ENCODE measurements at places on chromosomes 4 and X. TPM values are rescaled to one million over a fixed set of nuclear protein-coding genes. Genes with fewer than 3 reads are reported as not detected.
A peak's percentile ranks its signal among the peaks of the same experiment; 100 is the strongest.

The PRKG2 gene
- total RNA-seq = 8.1 TPM

The CSAG1 gene
- not detected for total RNA-seq

The MAGEB5 gene
- not detected for total RNA-seq

DNA sequence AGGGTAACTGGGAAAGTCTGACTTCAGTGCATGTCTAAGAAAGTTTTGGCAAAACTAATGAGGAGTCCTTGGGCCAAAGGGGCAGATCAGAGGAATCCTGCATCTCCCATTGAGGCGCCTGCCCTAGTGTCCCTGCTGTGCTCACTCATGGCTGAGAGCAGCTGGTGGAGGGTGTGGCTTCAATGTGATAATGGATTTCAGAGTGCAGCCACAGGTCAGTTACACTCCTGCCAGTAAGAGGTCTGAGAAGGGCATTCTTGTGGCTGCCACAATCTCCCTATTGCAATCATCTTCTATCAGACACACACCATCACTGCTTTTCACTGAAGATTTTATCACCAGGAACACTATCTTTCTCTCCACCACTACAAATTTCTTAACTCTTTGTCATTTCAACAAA, 457.1 kb downstream of the MID1IP1 start:
- no peak for DNase-seq
- no peak overlapping the region for H3K27ac ChIP-seq
- no peaks in the 10 kb centered on the region for H3K27me3 ChIP-seq
- H3K4me1 ChIP-seq = no peaks in the 10 kb centered on the region
- no peaks in the 10 kb centered on the region for H3K36me3 ChIP-seq

DNA sequence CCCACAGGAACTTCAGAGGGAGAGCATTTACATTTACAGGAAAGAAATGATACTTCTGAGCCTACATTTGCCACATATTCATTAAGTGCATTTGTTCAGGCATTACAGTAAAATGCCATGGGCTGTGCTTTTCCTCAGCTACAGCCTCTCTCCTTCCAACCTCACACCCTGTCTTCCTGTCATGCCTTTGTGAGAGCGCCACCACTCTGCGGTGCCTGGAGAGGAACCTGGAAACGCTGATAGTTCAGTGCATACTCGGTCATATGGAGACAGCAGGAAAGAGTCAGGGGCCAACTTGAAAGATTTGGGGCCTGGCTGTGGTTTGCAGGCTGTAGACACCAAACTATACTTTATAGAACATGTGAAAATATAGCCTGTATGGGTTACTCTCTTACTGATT, 40.5 kb downstream of the NFKB1 start:
- H3K4me3 ChIP-seq = no peak overlapping the region
- H3K27me3 ChIP-seq = no peaks in the 10 kb centered on the region
- no peak for DNase-seq
- no peaks in the 10 kb centered on the region for H3K4me1 ChIP-seq

The RAB33A gene
- total RNA-seq = 0.75 TPM

DNA sequence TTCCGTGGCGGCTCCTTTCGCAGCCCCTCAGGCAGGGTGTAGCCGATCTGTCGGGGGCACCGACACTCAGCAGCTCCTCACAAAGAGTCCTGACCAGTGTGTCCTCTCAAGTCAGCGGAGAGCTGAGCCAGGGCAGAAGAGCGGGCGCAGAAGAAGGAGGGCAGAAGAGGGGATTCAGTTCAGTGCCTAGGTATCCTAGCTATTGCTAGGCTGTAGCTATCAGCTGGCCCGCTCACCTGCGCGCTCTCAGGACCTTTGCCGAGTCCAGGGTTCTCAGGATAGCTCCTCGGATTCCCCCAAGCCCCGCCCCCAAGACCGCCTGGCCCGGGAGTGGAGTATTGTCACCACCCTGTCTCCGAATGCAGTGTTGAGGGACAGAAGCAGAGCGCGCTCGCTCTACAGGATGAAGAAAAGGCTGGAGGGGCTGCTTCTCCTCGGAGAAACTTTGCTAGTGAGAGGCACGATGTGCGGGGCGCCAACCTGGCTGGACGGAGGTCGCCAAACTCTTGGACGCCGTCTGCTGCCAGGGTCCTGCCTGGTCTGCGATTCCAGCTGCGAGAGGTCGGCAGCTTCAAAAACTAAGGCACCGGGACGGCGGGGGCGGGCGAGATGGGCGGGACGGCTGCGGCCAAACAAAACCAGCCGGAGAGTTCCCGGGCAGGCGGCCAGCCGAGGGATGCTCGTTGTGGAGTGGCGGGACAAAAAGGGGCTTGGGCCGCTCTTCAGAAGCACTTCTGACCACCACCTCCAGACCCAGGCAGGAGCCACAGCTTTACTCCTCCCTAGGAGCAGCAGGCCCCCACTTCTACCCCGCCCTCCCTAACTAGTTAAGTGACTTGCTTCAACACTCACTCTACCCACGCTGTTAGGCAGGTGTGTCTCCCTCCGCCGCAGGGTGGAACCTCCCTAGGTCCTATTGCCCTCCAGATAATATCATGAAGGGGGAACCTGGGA, at the start of gene XKRX:
TSS of gene XKRX (minus strand) at position 258 of the 954 bp plus-strand sequence. CDS start 613 bp downstream, outside the sequence.
- DNase-seq = peak; percentile 86
- H3K27me3 ChIP-seq = no peaks in the 10 kb centered on the region
- no peak within 1 kb of the TSS for H3K27ac ChIP-seq
- H3K36me3 ChIP-seq = no peaks in the 10 kb centered on the region
- H3K4me1 ChIP-seq = no peaks in the 10 kb centered on the region

DNA sequence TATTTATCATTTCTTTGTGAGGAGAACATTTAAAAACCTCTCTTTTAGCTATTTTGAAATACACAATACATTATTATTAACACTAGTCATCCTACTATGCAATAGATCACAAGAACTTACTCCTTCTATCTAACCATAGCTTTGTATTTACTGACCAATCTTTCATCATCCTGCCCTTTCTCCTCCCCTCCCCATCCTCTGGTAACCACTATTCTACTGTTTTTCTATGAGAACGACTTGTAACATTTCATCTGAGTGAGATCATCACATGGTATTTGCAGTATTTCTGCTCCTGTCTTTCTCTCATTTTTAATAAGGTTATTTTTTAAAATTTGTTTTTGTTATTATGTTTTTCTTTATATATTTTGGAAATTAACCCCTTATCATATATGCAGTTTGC, 331.8 kb downstream of the TEX13C start:
- no peak overlapping the region for H3K4me3 ChIP-seq
- no peaks in the 10 kb centered on the region for H3K27me3 ChIP-seq
- no peak overlapping the region for H3K27ac ChIP-seq
- H3K4me1 ChIP-seq = no peaks in the 10 kb centered on the region
- DNase-seq = no peak

DNA sequence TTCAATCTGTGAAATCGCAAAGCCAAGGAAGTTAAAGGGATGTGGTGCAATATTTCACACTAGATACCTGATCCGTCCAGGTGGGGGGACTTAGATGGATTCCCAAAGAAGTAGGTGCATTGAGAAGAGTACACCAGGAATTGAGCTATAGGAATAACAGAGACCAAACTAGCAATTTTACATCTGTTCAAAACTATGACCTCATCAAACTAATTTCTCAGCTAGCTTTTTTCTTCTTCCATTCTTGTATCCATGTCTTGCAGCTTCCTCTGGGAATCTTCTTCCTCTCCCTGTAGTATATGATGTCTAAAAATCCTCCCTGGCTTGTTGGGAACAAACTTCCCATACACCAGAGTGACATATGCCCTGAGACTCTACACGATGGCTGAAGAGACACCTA, 51.0 kb upstream of the PTPN13 start:
- no peak overlapping the region for H3K27ac ChIP-seq
- no peaks in the 10 kb centered on the region for H3K27me3 ChIP-seq
- H3K4me3 ChIP-seq = no peak overlapping the region
- no peaks in the 10 kb centered on the region for H3K36me3 ChIP-seq

The SPANXA1 gene
- total RNA-seq = not detected

GRCh38 chr4:26150948-26151347, 169.9 kb upstream of the RBPJ start:
- no peaks in the 10 kb centered on the region for H3K36me3 ChIP-seq
- no peaks in the 10 kb centered on the region for H3K27me3 ChIP-seq
- H3K4me3 ChIP-seq = no peak overlapping the region

GRCh38 chrX:74179071-74179470, 124.9 kb upstream of the ZCCHC13 start:
- DNase-seq = no peak
- no peak overlapping the region for H3K4me3 ChIP-seq
- H3K27ac ChIP-seq = no peak overlapping the region

- no peaks in the 10 kb centered on the region for H3K27me3 ChIP-seq
- H3K4me3 ChIP-seq = peak overlapping the region; percentile 64
- peak overlapping the region; percentile 83 for H3K27ac ChIP-seq
These were observed 1.6 kb downstream of the LONRF3 start for GRCh38 chrX:118975831-118976598.

The MGST2 gene
- 64.6 TPM for total RNA-seq

DNA sequence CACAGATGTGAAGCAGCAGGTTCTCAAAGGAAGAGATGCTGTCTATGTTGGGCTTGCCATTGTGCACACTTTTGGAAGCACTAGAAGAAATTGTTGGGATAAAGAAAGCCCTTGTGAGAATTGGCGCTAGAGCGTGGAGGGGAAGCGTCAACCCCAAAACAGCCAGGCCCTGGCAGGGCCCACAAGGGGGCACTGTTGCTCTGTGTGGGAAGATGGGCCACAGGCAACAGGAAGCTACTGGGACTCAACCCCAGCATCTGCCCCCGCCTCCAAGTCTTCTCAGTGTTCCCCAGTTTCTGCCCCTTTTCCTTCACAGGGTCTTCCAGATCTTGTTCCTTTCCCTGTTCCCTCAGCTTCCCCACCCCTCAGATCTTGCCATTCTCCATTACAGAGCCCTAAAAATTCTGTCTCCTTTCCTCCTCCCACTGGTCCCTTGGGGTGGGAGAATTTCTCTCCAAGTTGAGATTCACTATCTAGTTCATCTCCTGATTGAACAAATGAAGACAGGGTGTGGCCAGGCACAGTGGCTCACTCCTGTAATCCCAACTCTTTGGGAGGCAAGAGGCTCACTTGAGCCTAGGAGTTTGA, 85.5 kb downstream of the STARD8 start:
- H3K27ac ChIP-seq = no peak overlapping the region
- H3K36me3 ChIP-seq = no peaks in the 10 kb centered on the region
- no peaks in the 10 kb centered on the region for H3K27me3 ChIP-seq

GRCh38 chr4:173991316-173991715, 292.2 kb downstream of the FBXO8 start:
- H3K4me1 ChIP-seq = no peaks in the 10 kb centered on the region
- no peak overlapping the region for H3K4me3 ChIP-seq
- H3K27me3 ChIP-seq = peaks cover 7% of the 10 kb centered on the region
- H3K36me3 ChIP-seq = no peaks in the 10 kb centered on the region
- DNase-seq = no peak

The RTL3 gene
- not detected for total RNA-seq

DNA sequence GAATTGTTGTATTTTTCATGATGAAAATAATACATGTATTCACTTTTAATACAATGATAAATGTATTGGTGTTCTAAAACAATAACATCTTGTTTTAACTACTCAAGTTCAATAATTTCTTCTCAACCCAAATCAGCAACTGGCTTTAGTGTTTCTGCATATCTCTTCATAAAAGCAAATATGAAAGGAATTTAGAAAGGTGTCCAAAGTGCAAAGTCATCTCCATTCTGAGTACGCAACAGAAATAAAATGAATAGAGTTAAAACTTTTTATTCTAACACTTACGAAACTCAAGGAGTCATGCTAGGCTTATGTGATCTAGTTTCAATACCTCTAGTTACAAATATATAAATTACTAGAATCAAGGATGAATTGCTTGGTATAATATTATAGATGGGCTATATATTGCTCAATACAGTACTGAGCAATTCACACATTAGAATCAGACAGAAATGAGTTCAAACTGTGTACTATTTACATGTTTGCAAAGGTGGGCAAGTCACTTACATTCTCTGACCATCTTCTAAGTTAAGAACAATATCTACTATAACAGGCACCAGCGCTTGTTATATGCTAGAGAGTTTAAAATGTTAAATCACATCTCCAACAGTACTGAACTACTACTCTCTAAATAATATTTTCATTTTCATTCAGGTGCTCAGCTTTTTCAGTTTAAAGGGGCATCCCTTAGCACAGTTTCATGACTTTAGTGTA, 51.5 kb downstream of the PPA2 start:
- no peak for DNase-seq
- H3K27me3 ChIP-seq = no peaks in the 10 kb centered on the region
- H3K4me1 ChIP-seq = no peaks in the 10 kb centered on the region
- H3K27ac ChIP-seq = no peak overlapping the region
- peaks cover 59% of the 10 kb centered on the region for H3K36me3 ChIP-seq
- H3K4me3 ChIP-seq = no peak overlapping the region

DNA sequence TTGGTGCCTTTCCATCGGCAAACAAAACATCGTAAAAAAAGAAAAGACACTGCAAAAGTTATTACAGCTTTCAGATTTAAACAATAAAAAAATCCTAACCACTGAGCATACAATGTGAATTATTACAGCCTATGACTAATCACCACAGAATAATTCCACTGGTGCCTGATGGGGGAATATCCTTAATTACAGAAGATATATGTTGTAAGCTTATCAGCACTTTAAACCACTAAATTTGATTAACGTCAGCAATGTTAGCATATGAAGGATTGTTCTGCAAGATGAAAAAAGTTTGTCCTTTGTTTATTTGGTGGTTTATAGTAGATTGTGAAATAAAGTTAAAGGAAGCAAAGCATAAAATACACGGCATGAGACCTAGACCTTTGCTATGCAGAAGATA, 210.2 kb upstream of the ADAMTS3 start:
- H3K36me3 ChIP-seq = no peaks in the 10 kb centered on the region
- DNase-seq = no peak
- no peak overlapping the region for H3K4me3 ChIP-seq
- no peak overlapping the region for H3K27ac ChIP-seq

GRCh38 chr4:28421221-28421620, 1560.6 kb downstream of the STIM2 start:
- no peak for DNase-seq
- no peaks in the 10 kb centered on the region for H3K36me3 ChIP-seq
- H3K27ac ChIP-seq = no peak overlapping the region
- H3K27me3 ChIP-seq = no peaks in the 10 kb centered on the region
- H3K4me3 ChIP-seq = no peak overlapping the region
- H3K4me1 ChIP-seq = no peaks in the 10 kb centered on the region

- H3K27ac ChIP-seq = no peak overlapping the region
- H3K27me3 ChIP-seq = no peaks in the 10 kb centered on the region
- no peak for DNase-seq
These were observed 373.4 kb downstream of the PRDM5 start for GRCh38 chr4:120549011-120549570.

The GK gene
- 48.3 TPM for total RNA-seq

The CXXC4 gene
- total RNA-seq = 0.61 TPM

The MAPK10 gene
- 23.6 TPM for total RNA-seq

The LAMP2 gene
- 138 TPM for total RNA-seq

GRCh38 chr4:156941940-156942548, 29.6 kb downstream of the PDGFC start:
- no peaks in the 10 kb centered on the region for H3K27me3 ChIP-seq
- H3K4me3 ChIP-seq = no peak overlapping the region
- peak; percentile 62 for DNase-seq
- no peaks in the 10 kb centered on the region for H3K36me3 ChIP-seq
- H3K27ac ChIP-seq = peak overlapping the region; percentile 49
- H3K4me1 ChIP-seq = peaks cover 22% of the 10 kb centered on the region

GRCh38 chr4:8041172-8041571, 101.5 kb upstream of the AFAP1 start:
- no peaks in the 10 kb centered on the region for H3K27me3 ChIP-seq
- H3K36me3 ChIP-seq = no peaks in the 10 kb centered on the region
- H3K4me3 ChIP-seq = no peak overlapping the region
- DNase-seq = no peak
- no peaks in the 10 kb centered on the region for H3K4me1 ChIP-seq
